T47D (cell line): ENCODE measurements at places on chromosomes 16 and 17.

- DNase-seq = no peak
Measured at GRCh38 chr17:40092581-40092980, 7.8 kb downstream of the NR1D1 start.

GRCh38 chr16:78693496-78693895 lies 594.0 kb downstream of the WWOX start:
- no peak for DNase-seq

DNA sequence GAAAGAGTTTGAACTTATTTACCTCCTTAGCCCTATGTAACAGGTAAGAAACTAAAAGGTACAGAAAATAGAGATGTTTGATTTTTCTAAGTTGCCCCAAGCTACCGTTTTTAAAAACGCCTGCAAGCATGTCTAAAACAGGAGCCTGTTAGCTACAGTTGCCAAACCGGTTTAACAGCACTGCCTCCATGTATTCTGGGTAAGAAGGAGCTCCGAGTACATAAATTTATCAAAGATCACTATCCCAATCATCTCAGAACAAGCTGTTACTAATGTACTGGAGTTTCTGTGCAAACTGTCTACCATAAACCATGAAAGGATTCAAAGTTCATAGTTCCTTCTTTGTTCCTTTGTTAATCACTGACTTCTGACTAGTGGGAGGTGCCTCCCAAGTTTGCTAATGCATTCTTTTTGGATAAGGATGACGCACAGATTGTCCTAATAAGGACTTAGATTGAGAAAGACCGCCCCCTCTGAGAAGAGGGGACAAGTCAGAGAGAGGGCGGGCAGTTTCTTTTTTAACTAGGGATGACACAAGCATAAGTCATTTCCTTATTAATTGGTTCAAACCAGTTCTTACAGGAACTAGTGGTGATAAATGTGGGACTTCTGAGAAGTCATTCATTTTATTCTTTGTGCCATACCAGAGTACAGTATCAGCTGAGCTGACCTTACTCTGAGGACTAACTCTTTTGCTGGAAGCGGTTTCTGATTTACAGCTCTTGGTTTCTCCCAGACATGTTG lies 55.3 kb downstream of the TUBD1 start:
- peak; percentile 98 for DNase-seq

DNA sequence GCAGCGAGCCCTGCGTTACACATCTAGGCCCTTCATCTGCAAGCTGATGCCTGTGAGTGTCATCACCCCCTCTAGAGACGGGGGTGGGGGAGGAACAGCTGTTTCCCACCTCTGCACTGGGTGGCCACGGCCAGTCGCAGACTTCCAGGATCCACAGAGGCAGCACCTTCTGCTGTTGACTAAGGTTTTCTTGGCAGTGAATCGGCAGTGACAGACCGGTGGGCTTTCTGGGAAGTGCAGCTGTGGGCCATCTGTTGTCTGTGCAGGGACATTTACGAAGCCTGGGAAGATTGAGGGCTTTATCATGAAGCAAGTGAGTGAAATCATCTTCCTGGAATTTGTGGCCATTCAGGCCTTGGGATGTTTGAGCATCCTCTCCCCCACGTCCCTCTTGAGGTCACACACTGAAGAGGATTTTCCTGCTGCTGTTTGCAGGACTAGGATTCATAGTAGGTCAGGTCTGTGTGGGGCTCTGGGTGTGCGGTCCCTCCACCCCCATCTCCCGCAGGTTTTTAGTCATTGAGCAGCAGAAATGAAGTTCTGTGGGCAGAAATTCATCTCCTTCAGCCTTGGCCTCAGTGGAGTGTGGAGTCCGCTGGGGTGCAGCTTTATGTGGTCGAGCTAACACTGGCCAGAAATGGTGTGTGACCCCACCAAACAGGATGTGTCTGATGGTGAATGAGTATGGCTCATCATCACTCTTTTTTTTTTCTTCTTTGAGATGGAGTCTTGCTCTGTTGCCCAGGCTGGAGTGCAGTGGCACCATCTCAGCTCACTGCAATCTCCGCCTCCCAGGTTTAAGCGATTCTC lies 12.0 kb downstream of the PGS1 start:
- DNase-seq = no peak

- DNase-seq = no peak
Measured at GRCh38 chr16:49811644-49812334, 44.1 kb downstream of the ZNF423 start.

DNA sequence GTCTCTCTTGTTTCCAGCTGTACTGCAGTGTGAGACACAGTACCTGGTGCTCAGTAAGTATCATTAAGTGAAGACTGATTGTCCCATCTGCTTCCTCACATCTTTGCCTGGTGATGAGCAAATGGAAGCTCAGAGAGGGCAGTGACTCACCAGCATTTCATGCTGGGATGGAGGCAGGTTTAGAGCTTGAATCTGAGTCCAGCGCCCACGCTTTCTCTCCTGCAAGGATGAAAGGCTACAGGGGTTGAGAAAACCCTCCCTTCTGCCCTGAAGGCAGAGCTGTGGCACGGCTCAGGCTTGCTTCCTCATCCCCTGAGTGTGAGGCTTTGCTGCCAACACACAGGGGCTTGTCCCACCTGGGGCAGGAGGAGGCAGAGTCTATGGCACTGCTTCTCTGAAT lies 1.5 kb upstream of the RNF112 start:
- no peak for DNase-seq

DNA sequence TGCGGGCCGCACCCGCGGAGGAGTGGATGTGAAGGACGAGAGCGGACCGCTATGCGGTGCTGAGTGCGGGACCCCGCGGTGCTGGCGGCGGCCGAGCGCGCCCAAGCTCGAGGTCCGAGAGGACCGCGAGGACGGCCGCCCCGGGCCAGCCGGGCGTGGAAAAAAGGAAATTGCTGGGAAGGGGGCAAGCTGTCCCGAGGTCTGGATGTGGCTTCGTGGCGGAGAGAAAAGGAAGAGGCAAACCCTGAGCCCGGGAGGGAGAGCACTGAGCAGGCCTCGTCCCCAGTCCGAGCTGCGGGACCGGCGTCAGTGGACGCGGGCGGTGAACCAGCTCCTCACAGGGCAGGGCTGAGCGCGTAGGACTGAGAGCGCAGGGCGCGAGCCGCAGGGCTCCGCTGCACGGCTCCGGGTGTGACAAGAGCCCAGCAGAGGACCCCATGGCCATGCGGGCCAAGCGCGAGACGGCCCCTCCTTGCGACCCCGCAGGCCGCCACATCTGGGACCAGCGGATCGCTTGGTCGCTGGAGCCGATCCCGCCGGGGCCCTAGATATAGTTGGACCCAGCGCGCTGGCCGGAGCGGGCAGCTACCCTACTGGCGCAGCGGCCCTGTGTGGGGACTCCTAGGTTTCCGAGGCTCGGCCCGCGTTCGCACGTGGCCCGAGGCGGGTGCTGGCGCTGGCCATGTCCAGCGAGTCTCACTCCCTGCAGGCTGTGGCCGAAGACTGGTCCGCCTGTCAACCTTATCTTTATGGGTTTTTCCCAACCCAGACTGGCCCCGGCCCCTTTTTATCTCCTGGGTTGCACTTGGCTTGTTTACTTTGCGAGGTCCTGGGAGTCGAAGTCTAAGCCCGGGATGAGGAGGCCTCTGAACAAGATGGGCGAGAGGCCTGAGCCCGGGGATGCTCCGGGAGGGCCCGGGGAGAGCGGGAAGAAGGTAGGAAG lies 2.4 kb downstream of the TBX4 start:
- DNase-seq = no peak

GRCh38 chr17:8909586-8910270 lies 42.3 kb upstream of the PIK3R6 start:
- DNase-seq = no peak

GRCh38 chr17:66737524-66737923 lies 97.4 kb upstream of the CACNG5 start:
- peak; percentile 33 for DNase-seq

GRCh38 chr17:68785565-68786486 lies 169.4 kb downstream of the ABCA8 start:
- no peak for DNase-seq

- no peak for DNase-seq
Measured at GRCh38 chr16:50428116-50428515, 59.3 kb upstream of the BRD7 start.

GRCh38 chr17:30476726-30477082 lies 504 bp upstream of the GOSR1 start:
- peak; percentile 43 for DNase-seq

DNA sequence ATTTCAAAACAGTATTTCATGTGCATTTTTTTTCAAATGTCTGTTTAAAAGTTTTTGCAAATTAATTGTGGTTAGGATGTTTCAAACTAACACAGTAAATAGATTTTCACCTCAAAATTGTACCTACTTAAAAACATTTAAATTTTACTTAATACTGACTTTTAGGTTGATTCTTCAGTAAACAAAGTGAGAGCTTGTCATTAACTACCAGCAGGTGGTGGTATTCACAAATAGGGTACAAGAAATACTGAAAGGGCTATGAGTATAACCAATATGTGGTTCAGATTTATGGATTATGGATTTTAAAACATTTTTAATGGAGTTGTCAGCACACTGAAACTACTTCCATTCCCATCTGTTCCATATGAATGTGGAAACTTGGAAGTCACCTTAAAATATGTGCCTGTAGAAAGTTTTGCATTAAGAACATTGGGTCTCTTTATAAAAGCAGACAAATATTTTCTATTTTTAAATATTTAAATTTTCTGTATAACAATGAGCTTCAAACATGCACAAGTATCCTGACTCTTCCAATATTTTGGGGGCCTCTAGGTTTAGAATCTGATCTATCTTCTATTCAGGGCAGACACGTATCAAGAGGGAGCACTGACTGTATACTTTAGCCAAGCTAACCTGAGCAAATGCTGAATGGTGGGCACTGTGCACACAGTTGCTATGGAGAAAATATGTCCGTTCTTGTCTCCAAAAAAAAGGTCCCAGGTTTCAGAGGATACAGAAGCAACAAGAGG lies 155.6 kb downstream of the SNX11 start:
- peak; percentile 49 for DNase-seq

- DNase-seq = no peak
Measured at GRCh38 chr16:68696514-68696913, 40.6 kb upstream of the CDH1 start.

DNA sequence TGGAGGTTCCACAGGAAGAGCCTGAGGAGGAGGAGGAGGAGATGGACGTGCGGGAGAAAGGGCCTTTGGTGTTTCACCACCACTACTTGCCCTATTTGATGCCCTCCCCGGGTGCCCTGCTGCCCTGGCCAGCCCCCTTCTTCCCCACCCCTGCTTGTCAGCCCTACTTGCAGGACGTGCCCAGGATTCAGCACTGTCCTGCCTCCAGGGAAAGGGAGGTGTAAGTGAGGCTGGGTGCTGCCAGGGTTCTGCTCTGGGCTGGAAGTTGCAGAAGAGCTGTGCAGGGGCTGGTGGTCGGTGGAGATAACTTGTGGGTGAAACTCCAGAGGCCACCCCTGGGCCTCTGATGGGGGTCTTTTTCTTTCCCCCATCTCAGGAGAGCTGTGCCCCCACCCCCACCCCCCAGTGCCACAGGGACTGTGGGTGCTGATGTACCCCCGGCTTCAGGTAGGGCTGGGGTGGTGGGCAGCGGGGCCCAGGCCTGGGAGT lies 3.0 kb downstream of the PRR29 start:
- DNase-seq = no peak

DNA sequence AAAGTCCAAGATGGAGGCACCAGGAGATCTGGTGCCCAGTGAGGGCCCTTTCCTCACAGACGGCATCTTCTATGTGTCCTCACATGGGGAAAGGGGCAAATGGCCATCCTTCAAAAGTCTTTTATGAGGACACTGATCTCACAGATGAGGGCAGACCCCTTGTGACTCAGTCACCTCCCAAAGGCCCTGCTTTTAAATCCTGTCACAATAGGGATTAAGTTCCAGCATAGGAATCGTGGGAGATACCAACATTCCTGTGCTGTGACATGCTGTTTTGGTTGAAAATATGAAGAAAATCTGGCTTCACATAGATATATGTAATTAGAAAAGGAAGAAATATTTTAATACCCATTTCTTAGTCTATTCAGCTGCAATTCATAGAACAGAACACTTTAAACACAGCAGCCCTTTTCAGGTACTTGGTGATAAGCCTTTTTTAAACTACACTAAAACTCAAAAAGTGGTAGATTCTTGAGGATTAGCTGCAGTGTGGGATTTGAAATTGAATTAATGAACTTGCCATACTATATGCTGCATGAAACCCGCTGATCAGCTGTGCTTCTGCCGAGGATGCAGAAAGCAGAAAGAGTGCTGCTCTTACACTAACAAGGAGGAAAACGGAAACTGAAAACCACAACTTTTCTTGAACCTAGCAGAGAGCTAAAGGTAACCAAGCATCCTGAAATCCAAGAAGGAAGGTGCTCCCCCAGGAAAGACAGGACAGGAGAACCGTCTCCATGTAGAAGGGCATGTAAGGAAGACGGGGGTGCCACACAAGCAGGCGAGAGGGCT lies 32.7 kb downstream of the VPS53 start:
- DNase-seq = no peak

GRCh38 chr16:16073001-16073545 lies 123.7 kb downstream of the ABCC1 start:
- DNase-seq = no peak
